ENCODE measurements at places on chromosomes 1 and 21.

DNA sequence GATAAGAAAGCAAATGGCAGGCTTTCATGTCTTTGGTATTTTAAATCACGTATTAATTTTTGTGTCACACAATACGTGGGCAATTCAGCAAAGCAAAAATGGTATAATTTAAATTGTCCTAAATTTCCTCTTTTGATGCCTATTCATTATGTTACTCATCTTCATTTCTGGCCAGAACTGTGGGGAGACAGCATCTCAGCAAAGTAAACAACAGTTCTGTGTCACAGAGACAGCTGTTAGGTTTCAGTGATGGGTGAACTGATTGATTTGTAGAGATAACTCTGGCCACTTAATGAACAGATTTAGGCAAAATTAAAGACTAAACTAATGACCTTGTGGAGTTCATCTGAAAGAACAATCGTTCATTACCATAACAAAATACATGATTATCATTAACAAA is 49.2 kb downstream of the FH start:
- DNase-seq, result no peak

DNA sequence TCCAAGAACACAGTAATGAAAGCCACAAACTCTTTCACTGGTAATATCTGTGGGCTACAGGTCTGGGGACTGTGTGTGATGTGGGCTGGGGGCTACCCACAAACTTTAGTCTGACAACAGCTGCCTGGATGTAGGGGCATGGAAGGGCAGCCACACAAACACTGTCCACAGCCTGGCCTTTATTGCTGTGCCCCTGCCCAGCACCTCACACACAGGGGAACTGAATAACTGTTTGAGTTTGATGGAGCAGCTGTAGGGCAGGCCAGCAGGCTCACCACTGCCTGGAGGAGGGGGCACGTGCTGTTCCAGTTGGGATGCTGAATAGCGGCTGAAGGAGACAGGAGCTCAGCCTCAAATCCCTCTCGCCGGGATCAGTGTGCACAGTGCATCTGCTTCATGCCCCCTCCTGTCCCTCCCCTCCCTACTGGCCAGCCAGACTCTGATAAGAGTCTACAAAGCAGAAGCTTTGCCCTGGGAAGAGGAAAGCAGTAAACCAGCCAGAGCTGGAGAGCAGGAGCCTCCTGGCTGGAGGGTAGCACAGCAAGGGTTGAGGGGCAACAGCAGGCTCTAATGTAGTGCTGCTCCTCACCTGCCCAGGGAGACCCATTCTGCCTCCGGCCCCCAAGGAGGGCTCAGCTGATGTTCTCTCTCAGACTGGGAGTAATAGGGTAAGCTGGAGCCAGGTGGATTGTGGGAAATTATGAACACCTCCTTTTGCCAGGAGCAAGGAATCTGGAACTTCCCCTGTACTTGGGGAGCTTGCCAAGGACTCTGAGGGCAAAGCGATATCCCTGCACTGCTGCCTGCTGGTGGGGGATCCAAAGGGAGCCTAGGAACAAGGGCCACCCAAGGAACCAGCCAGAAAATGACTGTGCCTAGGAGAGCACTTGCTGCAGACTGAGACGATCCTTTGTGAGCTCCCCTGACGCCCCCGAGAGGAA is 70.2 kb upstream of the GOLT1A start:
- no peak for DNase-seq

- no peak for DNase-seq
Observed at GRCh38 chr21:31552826-31553225, 106.7 kb upstream of the SOD1 start.

GRCh38 chr1:183598386-183598785 is 8.1 kb upstream of the NCF2 start:
- no peak for DNase-seq

- no peak for DNase-seq
Observed at GRCh38 chr1:107147843-107148242, 7.0 kb downstream of the NTNG1 start.

GRCh38 chr1:183313063-183313462 is 105.1 kb downstream of the NMNAT2 start:
- no peak for DNase-seq

GRCh38 chr1:7000720-7001119 is 215.5 kb downstream of the CAMTA1 start:
- DNase-seq, result no peak

Measured in naive B cell (primary cell).